ENCODE measurements at places on chromosomes 3 and 15.

GRCh38 chr3:128307781-128308469, 154.6 kb downstream of the EEFSEC start:
- no peak for DNase-seq

DNA sequence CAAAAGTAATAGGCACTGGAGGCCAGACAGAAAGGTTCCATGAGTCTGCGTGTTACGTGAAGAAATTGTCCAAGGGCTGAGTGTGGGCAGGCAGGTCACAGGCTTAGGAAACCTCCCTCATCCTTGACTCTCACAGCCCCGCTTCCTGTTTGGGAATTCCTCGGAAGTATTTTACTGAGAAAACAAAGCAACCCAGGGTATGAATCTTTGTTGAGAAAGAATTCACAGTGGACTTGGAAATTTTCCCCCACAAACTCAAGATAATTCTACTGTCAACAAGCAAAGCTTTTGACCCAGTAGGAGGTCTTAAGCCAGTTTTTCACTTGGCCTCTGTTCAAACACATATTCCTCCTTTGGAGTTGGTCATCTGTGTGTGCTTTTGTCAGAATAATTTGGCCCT, 377.1 kb upstream of the TPM1 start:
- no peak for DNase-seq

GRCh38 chr3:45199837-45200648, 26.0 kb downstream of the TMEM158 start:
- DNase-seq, result no peak

DNA sequence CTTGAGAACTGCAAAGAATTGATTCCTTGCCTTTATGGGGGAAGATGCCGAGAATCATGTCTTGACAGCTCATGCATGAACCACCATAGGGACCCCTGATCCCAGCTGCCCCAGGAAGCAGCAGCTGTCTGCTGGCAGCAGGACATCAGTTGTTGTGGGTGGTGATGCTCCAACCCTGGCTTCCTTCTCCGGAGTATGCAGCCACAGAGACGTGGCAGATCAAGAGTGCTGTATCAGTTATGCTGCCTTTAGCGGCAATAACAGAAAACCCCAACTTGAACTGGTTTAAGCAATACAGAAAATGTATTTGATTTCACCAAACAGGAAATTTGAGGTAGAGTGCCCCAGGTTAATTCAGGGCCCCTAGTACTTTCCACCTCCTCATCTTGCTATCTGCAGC, 92.2 kb upstream of the TNFAIP8L3 start:
- DNase-seq, result no peak

DNA sequence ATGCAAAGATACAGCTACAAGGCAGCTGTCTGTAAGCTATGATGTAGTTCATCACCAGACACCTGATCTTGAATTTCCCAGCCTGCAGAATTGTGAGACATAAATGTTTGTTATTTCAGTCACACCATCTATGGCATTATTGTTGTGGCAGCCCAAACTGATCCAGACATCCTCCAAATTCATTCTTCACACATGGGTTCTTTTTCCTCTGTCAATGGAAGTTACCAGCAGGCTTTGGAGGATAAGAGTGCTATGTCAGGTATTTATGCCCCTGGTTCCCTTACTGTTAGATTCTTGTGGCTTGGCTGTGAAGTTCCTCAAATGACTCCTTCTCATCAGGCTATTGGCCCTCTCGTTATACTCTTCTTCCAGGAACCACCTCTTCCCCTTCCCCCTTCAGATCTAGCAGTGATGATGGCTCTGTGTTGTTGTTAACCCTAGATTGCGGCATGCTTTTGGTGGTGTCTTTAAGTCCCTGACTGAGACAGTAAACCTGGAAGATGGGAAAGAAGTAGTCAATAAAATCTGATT, 91.0 kb upstream of the CHMP2B start:
- no peak for DNase-seq

- peak; percentile 10 for DNase-seq
Observed at GRCh38 chr15:78565951-78566774, 843 bp downstream of the CHRNA5 start.

GRCh38 chr3:171187706-171188290, 161.3 kb upstream of the SLC2A2 start:
- peak; percentile 23 for DNase-seq

DNA sequence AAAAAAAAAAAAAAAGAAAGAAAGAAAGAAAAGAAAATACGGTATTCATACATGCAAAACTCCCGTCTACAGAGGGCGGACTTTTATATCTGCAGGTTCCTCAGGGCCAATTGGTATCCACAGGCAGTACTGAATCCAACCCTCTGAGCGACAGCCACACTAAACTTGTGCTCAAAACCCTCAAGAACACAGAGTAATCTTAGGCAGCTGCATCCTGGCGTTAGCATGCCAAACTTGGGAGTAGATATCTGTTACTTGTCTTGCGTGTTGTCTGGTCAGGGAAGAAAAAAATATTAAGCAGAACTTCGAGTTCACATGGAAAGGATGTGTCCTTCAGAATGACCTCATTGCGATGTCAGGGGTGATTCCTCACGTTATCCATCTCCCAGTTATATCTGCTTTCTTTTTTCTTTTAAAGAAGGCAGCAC, 12.8 kb downstream of the SNAP23 start:
- no peak for DNase-seq

DNA sequence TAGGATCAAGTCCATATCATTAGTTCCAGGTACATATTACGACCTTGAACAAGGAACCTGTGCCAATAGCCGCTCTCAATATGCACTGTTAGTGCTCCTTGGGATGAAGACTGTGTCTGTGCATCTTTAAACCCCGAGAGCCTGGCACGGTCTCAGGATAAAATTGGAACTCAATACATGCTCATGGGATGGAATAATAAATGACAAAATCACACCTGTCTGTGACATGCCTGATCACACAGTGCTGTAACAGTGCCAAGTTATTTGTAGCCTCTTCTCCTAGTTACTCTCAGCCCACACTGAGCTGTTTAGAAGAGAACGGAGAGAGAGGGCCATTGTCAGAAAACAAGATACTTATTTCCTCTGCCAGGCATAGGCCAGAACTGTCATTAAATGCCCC, 82.2 kb downstream of the SSR3 start:
- no peak for DNase-seq

GRCh38 chr15:29616512-29616911, 205.8 kb downstream of the TJP1 start:
- DNase-seq, result no peak

DNA sequence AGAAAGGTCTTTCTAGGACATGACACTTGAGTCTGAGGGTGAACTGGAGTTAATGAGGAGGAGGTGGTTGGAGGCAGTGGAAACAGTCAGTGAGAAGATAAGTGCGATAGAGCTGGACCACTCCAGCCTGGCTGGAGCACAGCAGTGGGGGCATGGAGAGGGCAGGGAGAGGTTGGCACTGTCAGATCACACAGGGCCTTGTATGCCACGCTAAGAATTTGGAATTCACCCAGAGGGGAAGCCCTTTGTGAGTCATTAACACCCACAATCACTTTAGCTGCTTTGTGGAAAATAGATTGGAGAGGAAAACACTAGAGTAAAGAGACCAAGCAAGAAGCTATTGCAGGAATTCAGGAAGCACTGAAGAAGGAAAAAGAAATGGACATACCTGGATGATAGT, 83.3 kb downstream of the ZNF621 start:
- DNase-seq, result no peak

DNA sequence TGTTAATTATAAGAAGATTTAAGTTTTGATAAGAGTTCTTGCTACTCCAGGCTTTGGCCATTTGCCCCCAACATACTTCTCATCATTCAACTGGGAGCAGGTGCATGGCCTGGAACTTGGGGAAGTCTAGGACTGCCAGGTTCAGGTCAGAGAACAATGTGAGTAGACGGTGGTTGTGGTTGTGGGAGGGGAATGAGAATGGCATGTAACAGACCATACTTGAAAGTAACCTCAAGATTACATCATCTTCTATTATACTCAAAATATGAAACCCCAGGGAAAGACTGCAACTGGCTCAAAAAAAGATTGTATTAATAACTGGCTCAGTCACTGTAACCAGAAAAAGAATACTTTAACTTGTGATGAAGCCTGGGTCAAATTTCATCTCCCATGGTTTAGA, 364.9 kb upstream of the DPPA4 start:
- DNase-seq, result no peak

GRCh38 chr15:70569714-70570231, 193.6 kb downstream of the UACA start:
- DNase-seq, result no peak

DNA sequence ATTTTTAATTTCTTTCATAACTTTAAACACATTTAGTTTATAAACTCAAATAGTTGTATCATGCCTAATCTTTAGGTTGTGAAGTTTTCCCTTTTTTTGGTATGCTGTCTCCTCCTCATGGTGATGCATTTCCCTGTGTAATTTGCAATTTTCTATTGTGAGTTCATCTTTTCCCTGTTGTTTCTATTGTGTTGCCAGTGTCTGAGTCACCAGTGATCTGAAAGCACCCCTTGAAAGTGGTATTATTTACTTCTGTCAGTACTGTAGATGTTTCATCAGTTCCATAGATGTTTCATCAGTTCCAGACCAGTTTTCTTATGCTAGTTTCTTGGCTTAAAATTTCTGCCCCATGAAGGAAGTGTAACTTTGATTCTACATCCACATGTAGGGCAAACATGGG, 80.6 kb downstream of the OXSM start:
- no peak for DNase-seq

DNA sequence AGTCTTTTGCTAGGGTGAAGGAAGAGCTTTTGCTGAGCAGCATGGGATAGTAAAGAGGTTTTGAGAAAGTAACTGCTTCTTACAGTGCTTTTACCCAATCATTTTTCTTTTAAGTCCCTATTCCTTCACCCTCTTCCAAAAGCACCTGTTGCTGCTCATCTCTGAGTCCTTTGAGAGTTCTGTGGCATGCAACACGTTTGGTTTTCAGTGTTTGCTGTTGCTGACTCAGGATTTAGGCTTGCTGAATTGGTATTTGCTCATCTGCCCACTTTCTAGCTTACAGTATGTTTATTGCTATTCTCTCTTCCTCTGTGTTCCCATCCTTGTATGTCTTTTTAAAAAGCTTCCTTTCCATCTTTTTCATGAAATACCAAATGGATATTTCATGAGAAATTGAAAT, 55.9 kb upstream of the THRB start:
- no peak for DNase-seq

- no peak for DNase-seq
Observed at GRCh38 chr3:142319094-142319493, 93.7 kb upstream of the GK5 start.

- DNase-seq, result no peak
Observed at GRCh38 chr15:57387564-57388076, 11.3 kb downstream of the CGNL1 start.

DNA sequence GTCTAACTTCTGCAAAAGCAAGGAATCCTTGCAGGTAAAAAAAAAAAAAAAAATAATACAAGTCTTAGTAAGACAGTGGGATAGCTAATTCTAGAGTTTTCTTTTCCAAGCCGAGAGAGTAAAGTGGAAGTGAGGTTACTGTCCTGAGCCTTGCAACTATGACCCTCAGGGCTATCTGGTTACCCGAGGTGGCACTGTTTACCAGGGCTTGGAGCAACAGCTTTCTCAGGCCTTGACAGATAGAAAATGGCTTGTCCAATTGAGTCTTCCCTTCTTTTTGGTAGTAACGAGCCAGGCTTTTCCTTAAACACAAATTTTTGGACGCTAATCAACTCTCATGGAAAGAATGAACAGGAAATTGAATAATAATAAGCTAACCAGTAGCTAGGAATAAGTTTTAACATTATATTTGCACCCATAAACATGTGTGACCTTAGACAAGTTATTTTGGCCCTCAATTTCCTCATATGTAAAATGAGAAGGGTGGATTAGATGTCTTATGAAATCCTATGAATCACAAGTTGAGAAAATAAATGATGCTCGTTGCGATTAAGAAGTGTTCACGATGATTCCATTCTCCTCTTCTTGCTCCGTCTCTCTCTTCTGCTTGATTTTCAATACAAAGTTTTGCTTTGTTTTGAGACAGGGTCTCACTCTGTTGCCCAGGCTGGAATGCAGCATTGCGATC, 236.9 kb upstream of the KBTBD8 start:
- DNase-seq, result no peak

GRCh38 chr3:155664925-155665695, 79.8 kb downstream of the PLCH1 start:
- no peak for DNase-seq

DNA sequence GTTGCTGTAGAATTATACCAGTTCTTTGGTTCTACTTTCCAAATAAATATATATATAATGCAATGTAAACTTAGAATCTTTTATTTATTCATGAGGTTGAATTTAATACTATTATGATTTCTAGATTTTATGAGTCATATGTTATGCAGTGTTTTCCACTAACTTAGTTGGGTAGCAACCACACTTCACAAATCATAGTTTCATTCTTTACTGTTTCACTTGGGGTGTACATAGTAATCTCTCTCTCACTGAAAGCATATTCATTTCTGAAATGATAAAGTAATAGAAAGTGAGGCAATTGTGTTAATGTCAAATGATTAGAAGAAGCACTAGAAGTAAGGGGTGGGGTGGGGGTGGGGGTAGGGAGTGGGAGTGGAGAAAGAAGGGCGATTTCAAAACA, 52.6 kb downstream of the IQCH start:
- peak; percentile 18 for DNase-seq

- no peak for DNase-seq
Observed at GRCh38 chr15:95681836-95682544, 648.5 kb upstream of the NR2F2 start.

- no peak for DNase-seq
Observed at GRCh38 chr3:182617500-182617899, 175.8 kb upstream of the ATP11B start.

DNA sequence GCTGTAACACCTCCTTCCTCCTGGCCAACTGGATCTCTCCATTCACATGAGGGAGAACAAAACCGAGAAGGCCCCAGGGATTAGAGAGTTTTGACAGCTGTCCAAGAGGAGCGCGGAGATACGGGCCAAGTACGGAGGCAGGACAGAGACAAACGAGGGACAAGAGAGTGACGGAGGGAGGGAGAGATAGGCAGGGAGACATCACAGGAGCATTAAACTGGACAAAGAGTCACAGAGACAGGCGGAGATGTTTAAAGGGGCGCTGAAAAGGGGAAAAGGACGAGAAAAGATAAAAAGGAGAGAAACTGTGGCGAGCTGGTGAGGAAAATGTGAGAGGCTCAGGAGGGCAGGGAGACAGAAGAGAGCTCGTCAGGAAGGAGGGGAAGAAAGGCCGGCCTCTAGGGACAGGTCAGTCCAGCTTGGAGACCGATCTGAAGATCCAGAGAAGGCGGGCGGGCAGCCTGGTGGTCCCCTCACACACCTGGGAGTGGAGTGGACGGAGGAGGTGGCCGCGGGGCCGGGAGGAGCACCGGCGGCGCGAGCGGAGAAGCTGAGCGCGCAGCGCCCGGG, 40.5 kb upstream of the ROPN1 start:
- DNase-seq, result peak; percentile 56

DNA sequence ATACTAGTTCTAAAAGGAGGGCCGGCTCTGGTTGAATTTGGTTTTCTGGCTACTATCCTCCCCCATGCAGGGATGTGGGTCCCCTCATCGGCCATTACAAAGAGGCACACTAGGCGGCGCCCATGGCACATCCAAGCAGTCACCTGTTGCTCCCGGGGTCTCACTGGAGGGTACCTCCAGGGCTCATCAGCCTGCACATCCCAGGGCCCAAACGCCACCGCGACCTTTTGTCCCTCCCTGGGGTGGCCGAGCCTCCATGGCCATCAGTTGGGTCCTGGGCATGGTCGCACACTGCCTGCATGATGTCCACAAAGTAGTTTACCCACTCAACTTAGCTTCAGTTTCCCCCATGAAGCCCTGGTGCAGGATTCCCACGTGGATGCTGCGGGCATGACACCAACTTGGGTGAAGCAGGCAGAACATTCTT, 28.3 kb downstream of the IDH3A start:
- no peak for DNase-seq

- DNase-seq, result no peak
Observed at GRCh38 chr3:125389282-125389681, 14.2 kb upstream of the ZNF148 start.

- DNase-seq, result no peak
Observed at GRCh38 chr3:161177991-161178390, 43.1 kb upstream of the NMD3 start.

All from right lung (tissue), 10 donors.